ENCODE measurements at places on chromosomes 12 and 14. TPM values are rescaled to one million over a fixed set of nuclear protein-coding genes. Genes with fewer than 3 reads are reported as not detected.

IQSEC3 gene
- total RNA-seq: 0.32 TPM

KRT8 gene
- total RNA-seq: 0.66 TPM

TMEM229B gene
- total RNA-seq: 1.0 TPM

CLEC4D gene
- total RNA-seq: not detected

UBE3B gene
- total RNA-seq: 28.8 TPM

VRTN gene
- not detected for total RNA-seq

RIMKLB gene
- total RNA-seq: 4.5 TPM

MYBPC1 gene
- total RNA-seq: not detected

PLEKHD1 gene
- total RNA-seq: 0.12 TPM

DNA sequence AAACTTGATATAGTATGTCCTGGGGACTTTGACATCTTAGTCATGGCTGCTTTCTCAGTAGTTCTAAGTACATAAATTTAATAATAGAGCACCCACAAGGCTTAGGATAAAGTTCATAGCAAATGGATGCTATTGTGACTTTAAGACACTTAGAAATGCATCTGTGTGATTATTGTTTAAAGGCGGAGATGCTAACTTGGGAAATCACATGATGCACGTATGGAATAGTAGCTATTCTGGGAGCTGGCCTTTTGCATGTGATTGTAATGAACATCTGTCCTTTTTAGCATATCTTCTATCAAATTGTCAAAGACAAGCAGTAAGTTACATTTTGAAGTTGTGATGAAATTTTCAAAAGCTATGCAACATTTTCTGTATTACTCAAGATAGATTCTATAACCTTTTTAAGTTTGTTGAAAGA is 46.7 kb upstream of the ATP2A2 start:
- DNase-seq: no peak

DNA sequence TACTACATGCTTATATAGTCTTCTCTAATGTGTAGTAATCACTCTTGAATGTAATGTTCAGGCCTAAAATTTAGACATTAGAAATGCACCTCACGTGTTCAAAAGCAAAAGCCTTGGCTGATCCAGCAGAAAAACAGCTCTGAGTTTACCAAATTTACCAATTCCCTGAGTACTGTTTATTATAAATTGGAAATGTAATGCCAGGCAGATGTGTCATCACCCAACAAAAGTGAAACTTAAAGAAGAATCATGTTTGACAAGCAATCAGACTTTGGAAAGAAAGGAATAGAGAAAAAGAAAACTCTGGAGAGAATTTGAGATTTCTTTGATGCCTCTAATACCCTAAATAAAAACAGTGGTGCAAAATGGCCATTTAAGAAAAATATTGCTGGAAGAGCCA is 26.5 kb upstream of the STRAP start:
- DNase-seq: no peak

GRCh38 chr12:19778797-19779196 is 339.5 kb downstream of the AEBP2 start:
- DNase-seq: no peak

DNA sequence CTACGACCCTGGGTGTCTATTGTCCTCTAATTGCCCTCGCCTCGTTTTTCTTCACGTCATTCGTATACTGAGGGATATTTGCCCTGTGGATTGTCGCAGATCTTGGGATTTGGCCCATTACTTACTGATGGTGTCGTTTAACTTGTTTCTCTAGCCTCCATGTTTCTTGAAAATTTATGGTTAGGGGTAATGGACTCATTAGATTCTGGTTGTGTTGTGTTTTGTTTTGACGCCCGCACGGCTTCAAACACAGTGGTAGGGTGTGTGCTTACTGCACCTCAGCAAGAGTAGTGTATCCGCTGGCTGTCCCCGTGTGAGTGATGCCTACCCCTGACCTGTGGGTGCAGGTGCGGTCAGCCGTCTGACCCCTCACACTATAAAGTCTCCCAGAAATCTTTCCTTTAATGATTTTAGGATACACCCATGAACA is 874 bp upstream of the RNU6-8 start:
- DNase-seq: no peak

- no peak for DNase-seq
Observed at GRCh38 chr12:55933169-55933798, 2.3 kb downstream of the DGKA start.

GRCh38 chr12:10690906-10691305 is 17.1 kb upstream of the STYK1 start:
- no peak for DNase-seq

- DNase-seq: no peak
Observed at GRCh38 chr12:78395961-78396360, 468.6 kb upstream of the SYT1 start.

DNA sequence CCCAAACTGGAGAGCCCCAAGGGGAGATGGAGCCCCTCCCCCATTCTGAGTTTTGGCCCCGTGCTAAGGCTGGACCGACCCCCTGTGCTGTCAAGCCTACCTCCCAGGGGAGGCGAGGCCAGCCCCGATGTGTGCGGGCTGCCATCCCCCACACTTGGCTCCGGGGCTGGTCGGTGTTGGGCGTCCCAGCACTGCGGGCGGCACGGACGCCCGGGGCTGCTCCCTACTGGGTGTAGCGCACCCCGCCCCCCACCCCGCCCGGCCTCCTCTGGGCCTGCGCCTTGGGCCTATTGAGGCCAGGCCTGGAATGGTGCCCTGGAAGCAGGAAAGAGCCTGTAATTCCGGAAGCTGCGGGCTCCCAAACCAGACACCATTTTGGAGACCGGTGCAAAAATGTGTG is 2.6 kb downstream of the DCAF4 start:
- DNase-seq: peak; percentile 30

DNA sequence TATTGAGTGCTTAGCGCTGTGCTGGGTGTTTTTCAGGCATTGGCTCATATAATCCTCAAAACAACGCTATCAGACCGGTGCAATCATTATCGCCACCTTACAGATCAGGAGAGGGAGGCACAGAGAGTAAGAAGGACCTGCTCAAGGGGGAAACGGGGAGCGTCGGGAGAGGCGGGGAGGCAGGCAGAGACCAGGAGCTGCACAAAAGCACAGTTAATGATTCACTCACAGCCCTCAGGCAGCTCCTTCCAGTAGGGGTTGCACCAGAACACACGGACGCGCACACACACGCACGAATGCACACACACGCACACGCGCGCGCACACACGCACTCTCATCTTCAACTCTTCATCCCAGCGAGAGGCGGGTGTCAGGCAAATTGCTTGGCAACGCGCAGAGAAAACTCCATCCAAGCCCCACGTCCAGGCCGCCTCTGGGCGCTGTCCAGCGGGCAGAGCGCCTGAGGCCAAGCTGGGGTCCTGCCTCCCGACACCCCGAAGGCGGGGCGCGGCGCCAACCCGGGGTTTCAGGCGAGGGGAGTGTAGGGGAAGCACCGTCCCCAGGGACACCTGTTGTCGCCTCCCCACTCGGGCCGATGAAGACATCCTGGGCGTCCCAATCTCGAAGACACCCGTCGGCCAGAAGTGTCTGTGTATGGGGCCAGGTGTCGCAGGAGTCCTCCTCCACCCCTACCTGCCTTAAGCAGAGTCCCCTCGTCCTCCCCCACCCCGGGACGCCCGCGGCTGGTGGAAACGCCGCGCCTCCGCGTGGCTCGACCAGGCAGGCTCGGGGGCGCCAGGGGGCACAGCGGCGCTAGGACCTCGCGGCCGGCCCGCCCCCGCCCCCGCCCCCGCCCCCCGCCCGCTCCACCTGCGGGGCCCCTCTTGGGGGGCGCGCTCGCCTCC is 35.5 kb upstream of the STON2 start:
- DNase-seq: no peak

DNA sequence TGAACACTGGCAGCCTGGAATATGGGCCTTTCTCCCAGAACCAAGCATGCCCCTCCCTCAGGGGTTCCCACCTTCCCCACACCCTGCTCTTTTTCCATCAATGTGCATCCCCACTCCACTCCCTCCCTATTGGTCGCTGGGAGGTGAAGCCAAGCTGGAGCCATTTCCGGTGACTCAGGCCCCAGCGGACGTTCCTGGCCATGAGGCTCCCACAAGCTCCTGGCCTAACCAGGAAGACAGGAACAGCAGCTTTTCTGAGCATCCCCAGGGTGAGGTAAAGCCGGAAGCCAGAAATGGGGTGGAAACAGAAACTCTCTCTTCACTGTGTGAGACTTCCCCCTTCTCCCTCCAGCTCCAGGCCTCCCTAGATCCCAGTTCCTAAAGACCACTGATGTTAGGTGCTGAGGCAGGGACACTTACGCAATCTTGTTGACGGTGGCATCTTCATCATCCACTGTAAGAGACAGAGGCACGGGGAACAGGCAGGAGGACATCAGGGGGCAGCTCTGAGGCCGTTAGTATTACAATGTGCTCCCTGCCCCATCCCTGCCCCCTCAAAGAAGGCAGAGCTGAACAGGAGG is 5.1 kb downstream of the LMBR1L start:
- no peak for DNase-seq

DNA sequence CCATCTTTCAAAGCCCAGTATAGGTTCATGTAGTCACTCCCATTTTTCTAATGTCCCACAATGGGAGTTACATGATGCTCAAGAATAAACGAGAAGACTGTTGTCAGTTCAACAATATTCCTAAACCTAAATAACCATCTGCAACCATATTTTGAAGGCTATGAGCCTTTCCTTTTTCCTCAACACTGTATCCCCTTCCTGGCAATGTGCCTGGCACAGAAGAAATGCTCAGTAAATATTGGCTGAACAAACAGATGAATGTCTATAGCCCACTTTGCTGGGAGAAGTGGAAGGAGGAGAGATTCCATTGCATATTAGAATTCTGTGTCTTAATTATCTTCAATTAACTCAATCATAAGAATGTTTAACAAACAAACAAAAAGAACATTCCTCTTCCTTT is 6.1 kb downstream of the ARMH4 start:
- DNase-seq: no peak

GRCh38 chr14:99454246-99454645 is 26.4 kb downstream of the SETD3 start:
- no peak for DNase-seq
